Epithelial cell of esophagus (primary cell): ENCODE measurements at places on chromosomes 6 and 20.
A peak's percentile ranks its signal among the peaks of the same experiment; 100 is the strongest.

- no peak for DNase-seq
Observed at GRCh38 chr20:48120120-48120519, 334.8 kb upstream of the SULF2 start.

GRCh38 chr6:2116496-2116895, 128.9 kb downstream of the GMDS start:
- DNase-seq, result no peak

DNA sequence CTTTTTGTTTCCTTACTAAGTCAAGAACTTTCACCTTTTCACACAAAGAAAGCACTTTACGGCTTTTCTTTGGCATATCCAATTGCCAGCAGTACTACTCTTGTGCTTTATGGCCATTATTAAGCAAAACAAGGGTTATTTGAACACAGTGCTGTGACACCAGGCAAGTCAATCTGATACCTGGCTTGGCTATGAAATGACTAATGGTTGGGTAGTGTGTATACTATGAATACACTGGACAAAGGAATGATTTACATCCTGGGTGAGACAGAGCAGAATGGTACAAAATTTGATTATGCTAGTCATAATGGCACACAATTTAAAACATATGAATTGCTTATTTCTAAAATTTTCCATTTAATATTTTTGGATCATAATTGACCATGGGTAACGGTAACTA, 22.1 kb upstream of the ADGRF1 start:
- peak; percentile 62 for DNase-seq

GRCh38 chr6:25487012-25487411, 165.0 kb upstream of the SCGN start:
- no peak for DNase-seq

DNA sequence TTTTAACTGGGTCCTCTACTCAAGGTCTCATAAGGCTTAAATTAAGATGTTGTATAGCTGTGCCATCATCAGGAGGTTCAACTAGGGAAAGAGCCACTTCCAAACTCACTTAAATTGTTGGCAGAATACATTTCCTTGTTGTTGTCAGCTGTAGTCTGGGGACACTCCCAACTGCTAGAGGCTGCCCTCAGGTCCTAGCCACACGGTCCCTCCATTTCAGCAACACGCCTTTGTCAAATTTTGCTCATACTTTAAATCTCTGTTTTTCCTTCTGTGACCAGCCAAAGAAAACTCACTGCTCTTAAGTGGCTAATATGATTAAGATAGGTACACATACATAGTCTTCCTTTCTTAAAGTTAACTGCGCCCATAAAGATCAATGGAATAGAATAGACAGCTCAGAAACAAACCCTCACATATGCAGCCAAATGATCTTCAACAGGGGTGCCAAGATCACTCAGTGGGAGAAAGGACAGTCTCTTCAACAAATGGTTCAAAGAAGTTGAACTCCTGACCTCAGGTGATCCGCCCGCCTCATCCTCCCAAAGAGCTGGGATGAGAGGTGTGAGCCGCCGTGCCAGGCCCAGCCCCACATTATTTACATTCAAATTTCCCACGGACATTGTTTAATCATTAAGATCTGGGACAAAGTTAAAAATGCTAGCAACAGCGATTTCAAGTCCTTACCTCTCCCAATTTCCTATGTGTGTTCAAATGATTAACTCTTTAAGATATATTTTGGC, 76.4 kb upstream of the ELOVL5 start:
- DNase-seq, result no peak

DNA sequence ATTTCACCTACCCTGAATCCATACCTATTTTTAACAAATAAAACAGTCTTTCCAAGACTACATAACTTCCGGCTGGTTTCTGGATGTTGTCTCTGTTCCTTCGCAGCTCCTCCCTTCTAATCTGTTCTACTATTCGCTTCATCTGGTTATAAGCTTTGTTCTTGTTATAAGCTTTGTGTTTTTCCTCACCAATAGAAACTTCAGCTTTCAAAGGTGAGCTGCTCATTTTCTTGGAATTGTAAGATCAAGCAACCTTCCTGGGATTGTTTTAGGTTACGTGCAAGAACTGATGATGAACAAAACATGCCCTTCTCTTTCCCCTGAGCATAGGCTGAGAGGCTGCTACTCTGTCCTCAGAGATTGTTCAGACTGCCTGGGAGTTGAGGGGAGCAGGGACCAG, 2.1 kb downstream of the GFOD1 start:
- no peak for DNase-seq

GRCh38 chr6:36487698-36488097, 44.9 kb downstream of the KCTD20 start:
- no peak for DNase-seq

DNA sequence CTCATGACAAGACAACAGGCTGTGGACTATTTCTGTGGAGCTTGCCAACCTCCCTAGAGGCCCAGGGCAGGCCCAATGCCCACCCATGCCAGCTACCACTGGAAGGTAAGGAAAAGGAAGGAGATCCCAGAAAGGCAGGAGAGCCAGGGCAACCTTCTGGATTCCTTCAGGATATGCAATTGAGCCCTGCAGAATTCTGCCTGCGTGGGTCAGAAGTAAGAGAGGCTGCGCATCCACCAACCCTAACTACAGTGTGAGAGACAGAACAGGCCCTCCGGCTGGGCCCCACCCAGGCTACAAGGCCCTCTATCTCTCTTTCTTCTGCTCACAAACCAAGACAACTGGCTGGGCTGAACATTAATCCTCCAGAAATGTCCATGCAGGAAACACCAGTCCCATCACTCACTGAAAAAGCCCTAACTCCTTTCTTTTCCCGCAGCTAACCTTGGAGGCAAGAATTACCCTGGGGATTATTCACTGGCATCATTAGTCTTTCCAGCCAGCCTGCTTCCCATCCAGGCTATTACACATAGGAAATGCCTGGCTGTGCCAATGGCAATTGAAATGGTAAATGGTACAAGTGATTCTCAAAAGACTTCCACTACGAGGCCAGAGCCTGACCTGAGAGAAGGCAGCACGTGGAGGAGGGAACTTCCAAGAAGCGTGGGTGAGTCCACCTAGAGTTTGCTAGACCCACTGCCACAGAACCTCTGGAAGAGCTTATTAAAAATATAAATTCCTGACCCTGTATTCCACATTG, 15.2 kb downstream of the MAP1LC3A start:
- no peak for DNase-seq

DNA sequence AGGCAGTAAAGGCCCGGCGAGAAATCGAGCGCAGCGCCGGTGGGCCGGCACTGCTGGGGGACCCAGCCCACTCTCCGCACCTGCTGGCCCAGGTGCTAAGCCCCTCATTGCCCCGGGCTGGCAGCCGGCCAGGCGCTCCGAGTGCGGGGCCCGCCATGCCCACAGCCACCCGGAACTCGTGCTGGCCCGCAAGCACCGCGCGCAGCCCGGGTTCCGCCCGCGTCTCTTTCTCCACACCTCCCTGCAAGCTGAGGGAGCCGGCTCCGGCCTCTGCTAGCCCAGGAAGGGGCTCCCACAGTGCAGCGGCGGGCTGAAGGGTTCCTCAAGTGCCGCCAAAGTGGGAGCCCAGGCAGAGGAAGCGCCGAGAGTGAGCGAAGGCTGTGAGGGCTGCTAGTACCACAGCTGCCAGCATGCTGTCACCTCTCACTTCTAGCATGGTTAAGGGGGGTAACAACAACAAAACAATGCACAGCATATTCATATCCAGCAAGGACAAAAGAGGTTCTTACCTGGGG, 11.3 kb upstream of the GMPR start:
- no peak for DNase-seq

DNA sequence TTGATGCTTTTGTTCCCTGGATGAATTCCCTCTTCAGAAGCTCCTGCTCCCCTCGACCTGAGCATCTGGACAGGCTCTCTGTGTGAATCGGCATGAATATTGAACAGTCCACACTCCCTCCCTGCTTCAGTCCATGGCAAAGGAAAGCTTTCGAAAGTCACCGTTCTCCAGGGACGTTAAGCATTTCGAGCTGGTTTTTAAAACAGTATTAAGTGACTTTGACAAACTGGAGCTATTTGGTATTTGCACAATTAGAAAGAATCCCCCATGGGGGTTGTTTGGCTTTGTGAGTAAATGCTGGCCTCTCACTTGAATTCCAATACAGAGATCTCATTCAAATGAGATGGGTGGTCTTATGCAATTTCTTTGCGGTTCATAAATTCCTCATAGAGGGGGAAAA, 85.3 kb upstream of the TIAM2 start:
- DNase-seq, result no peak
